ENCODE measurements at places on chromosomes 5 and 9.

DNA sequence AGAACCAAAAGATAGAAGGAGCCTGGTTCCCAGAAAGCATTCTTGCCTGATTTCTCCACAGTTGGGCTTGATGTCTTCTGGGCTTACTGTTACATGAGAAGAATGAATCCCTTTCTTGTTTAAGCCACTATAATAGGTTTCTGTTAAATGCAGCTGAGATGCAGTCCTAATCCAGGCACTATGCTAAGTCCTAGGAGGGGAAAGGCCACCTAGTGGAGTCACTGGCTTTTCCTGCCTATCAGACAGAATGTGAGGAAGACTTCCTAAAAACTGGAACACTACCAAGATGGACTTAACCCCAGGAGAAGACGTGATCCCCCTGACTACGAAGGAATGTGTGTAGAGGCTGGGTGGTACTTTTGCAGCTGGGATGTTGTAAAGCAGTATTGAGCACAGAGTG is 34.3 kb upstream of the FSD1L start:
- DNase-seq: peak; percentile 37

GRCh38 chr5:79464695-79465332 is 49.1 kb downstream of the HOMER1 start:
- peak; percentile 38 for DNase-seq

DNA sequence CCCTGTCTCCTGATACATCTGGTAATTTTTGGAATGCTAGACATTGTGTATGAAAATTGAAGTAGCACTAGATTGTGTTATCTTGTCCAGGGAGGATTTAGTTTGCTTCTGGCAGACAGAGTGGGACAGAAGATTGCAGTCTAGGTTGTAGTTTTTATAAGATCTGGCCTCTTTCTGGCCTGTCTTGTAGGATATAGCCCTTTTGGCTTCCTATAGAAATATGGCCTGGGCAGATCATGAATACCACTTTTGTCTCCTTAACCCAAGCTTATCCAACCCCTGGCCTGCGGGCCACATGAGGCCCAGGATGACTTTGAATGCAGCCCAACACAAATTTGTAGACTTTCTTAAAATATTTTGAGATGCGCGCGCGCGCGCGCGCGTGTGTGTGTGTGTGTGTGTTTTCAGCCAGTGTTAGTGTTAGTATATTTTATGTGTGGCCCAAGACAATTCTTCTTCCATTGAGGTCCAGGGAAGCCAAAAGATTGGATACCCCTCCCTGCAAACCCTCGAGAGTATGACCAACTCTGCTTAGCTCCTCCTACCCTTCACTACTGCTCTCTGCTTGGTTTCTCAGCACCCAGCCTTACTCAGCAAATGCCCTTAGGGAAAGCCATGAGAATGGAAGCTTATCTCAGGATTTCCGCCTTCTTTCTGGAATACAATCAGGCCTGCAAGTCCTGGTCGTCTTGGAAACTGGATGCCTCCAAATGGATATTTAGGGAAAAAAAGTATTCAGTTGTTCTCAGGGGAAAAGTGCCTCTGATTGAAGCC is 26.5 kb downstream of the ANKRD33B start:
- no peak for DNase-seq

GRCh38 chr5:176856746-176857145 is 42.4 kb downstream of the HK3 start:
- DNase-seq: no peak

DNA sequence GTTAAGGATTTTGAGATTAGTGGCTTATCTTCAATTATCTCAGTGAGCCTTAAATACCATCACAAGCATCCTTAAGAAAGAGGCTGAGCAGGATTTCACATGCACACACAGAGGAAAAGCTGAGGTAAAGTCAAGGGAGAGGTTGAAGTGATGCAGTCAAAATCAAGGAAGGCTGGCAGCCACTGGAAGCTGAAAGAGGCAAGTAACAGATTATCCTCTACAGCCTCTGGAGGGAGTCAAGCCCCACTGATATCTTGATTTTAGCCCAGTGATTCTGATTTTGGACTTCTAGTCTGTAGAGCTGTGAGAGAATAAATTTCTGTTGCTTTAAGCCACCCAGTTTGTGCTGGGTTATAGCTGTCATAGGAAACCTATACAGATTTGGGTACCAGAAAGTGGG is 80.1 kb downstream of the ANKRD31 start:
- DNase-seq: no peak

GRCh38 chr9:89795538-89796195 is 190.9 kb downstream of the GADD45G start:
- no peak for DNase-seq

GRCh38 chr9:127252410-127253318 is 11.9 kb upstream of the GARNL3 start:
- DNase-seq: no peak

- no peak for DNase-seq
These were observed 11.4 kb upstream of the SYNPO start for GRCh38 chr5:150628936-150629485.

- no peak for DNase-seq
These were observed 26.7 kb upstream of the FSD1L start for GRCh38 chr9:105421154-105421553.

DNA sequence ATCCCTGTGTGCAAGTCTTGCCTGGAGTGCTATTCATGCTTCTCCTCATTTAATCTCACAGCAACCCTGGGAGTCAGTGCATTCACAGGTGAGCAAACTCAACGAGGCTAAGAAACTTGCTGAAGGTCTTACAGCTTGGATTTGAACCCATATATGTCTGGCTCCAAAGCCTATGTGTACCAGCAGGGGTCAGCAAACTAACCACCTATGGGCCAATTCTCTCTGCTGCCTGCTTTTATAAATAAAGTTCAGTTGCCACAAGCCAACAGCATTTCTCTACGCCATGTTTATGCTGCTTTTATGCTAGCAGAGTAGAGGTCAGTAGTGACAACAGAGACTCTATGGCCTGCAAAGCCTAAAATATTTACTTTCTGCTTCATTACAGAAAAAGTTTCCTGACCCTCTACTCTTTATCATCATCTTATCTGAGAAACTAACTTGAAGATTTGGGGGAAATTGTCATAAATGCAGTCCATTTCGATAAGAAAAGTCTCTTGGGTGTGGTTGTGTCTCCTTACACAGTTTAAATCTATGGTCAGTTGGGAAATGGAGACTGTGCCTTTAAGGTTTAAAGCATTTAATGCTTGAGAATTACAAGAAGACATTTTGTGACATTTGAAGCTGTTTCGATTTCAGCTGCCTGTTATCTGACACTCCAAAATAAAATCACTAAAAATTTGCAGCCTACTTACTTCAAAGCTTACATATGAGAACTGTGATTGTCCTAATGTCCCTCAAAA is 137.7 kb downstream of the PRELID2 start:
- peak; percentile 46 for DNase-seq

GRCh38 chr5:135462304-135462703 is 10.2 kb upstream of the TIFAB start:
- peak; percentile 33 for DNase-seq

- peak; percentile 41 for DNase-seq
These were observed 4.7 kb downstream of the SYNPO start for GRCh38 chr5:150645070-150645700.

DNA sequence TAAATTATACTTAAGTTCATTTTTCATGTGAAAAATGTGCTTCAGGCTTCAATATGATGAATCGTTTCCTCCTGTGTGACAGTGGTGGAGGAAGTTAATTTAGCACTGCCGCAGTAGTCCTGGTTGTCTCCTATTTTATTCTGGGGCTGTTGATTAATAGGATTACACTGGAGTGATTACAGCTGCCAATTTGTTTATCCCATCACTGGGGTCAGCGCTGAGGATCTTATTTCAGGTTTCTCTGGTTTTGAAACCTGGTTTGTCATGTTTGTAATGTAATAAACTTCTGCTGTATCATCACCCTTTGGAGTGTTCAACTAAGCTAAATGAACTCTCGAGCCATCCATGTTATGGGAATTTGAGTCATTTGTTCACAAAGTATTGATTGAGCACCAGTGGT is 241.7 kb upstream of the KCNN2 start:
- DNase-seq: no peak

DNA sequence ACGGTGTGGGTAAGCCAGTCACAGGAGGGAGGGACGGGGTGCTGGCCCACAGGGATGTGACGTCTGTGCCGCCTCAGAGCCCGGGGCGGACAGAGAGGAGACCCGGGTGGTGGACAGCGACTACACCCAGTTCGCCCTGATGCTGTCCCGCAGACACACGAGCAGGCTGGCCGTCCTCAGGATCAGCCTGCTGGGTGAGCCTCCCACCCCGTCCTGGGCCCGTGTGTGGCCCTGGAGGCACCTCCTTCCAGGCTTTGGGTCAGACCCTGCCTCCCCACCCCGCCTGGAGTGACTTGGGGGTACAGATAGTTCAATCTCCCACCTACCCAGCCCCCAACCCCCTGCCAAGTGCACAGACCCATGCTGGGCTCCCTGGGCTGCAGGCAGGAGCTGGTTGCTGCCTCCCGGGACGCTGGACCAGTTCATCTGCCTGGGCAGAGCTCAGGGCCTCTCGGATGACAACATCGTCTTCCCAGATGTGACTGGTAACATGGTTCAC is 1.7 kb downstream of the LCN12 start:
- no peak for DNase-seq

- no peak for DNase-seq
These were observed 220.1 kb downstream of the DAB2IP start for GRCh38 chr9:121871431-121872025.

DNA sequence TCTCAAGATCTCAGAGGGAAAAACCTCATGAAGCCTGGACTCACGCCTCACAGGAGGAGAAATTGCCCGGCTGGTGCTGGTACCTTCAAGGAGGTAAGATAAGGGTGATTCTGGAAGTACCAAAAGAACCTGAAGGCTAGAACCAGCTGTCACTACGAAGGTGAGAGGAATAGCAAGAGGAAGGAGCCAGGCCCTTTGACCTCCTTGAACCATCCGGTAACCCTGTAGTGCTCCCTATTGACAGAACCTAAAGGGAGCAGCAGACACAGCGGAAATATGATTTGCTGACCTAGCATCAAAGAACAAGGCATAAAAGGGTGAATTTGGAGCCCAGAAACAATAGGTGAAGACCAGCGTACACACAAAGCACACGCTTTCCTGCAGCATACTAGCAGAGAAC is 92.2 kb downstream of the DOCK8 start:
- no peak for DNase-seq

- DNase-seq: no peak
These were observed 44.7 kb upstream of the NDFIP1 start for GRCh38 chr5:142063878-142064331.

DNA sequence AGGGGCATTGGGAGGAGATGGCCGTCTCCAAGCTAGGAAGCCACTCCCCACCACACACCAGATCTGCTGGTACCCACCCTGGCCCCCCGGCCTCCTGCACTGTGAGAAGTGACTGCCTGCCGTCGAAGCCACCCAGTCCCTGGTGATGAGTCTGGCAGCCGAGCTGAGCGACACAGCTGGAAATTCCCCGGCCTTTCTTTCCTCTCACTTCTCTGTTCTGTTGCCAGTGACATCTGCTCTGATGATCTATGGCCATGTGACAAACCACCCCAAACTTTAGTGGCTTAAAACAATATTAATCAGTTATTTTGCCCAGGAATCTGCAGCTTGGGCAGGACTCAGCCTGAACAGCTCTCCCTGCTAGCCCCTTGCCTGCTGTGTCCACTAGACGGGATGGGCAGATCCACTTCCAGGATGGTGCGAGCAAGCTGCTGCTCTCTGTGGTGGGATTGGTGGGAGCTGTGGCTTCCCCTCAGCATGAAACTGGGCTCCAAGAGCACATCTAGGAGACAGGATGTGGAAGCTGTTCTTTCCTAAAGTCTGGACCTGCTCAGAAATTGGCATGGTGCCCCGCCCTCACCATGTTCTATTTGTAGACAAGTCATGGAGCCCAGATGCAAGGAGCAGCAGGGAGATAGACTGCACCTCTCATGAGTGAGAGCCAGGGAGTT is 211.2 kb downstream of the GADD45G start:
- no peak for DNase-seq

DNA sequence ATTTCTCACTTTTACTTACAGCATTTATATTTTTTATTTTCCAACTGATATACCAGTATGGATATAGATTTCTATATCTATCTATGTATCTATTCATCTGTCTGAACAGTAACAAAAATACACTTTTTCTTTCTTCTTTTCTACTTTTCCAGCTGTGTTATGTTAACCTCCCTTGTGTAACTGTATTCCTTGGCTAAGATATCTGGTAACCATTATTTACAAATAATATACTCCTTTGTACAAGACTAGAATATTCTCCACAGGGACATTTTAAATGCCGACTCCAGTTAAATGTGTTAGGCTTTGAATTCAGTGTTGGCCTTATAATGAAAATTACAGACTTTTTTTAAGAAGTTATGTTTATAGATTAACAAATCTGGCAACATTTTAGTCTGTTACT is 168.7 kb downstream of the XRCC4 start:
- DNase-seq: no peak
